Glutamatergic neuron (in vitro differentiated cells): ENCODE measurements at places on chromosomes 5 and 9.

- no peak for DNase-seq
These were observed 128.3 kb downstream of the TLE1 start for GRCh38 chr9:81560851-81561732.

DNA sequence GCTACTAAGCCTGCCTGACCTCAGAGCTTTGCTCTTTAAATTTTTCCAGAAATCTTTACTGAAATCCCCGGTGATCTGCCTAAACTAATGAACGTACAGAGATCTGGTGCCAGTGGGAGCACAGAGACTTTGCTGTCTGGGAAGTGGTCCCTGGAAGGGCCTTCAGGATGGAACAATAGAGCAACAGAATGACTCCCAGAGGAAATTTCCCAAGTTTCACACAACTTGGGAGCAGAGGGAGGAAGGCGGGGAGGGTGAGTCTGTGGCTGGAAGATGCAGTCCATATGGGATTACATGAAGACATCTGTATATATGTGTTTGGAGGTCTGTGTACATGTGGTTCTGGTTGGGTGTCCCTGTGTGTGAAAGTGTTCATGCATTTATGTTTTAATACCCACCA lies 638.3 kb downstream of the CCDC171 start:
- no peak for DNase-seq

DNA sequence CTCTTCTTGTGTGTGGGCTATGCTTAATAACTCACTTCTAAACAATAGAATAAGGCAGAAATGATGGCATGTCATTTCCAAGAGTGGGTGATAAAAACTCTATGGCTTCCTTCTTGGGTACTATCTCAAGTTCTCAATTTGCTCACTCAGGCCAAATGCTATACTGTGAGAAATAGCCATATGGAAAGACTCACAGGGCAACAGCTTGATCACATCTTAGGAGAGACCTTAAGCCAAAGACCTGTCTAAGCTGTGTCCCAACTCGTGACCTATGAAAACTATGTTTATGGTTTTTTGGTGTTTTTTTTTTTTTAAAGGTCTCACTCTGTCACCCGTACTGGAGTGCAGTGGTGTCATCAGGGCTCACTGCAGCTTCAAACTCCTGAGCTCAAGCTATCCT lies 2.1 kb upstream of the UIMC1 start:
- DNase-seq = no peak

GRCh38 chr9:92724528-92725265 lies 39.9 kb downstream of the BICD2 start:
- no peak for DNase-seq

DNA sequence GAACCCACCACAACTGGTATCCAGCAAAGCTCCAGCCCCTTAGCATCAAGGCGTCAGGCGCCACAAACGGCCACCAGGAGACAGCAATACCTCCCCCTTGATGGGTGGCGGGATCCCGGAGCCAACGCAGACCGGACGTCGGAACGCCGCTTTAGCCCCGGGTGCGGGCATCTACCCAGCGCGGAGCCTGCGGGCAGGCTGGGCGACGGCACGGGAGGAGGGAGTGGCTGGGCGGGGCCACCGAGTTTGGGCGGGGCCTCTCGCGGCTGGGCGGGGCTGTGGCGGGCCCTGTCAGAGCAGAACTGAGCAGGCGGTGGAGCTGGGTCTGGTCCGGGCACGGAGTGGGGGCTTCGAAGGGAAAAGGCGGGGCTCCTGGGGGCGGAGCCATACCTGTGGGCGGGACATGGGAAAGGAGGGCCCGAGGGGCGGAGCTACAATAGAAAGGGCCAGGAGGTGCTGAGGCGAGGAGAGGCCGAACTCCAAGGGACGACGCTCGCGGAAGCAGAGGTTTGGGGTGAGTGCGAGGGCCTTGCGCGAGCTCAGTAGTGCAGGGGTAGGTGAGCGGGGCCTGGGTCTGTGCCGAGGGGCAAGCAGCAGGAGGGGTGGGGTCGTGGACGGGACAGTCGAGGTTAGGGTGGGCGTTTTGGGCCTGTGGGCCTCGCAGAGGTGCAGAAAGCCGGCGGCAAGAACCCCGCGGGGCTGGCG lies 40.2 kb upstream of the GARNL3 start:
- DNase-seq = peak; percentile 95

DNA sequence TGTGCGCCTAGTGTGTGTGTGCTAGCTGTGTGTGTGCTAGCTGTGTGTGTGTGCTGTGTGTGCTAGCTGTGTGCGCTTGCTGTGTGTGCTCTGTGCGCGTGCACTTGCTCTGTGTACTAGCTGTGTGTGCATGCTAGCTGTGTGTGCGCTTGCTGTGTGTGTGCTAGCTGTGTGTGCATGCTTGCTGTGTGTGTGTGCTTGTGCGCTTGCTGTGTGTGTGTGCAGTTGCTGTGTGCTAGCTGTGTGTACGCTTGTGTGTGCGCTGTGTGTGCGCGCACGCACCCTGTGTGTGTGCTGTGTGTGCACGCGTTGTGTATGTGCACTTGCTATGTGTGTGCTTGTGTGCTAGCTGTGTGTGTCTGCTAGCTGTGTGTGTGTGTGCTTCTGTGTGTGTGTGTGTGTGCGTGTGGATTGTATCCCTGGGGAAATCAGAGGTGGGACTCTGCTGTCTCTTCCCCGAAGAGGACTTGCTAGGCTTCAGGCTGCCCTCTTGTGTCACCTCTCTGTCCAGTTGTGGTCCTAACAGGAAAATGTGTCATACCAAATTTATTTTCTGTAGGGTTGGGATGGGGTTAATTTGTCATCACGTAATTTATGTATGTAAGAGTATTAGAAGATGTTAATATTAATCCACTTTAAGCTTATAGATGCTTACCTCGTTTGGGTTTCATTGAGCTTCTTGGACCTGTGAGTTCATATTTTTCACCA lies 38.9 kb downstream of the TPPP start:
- no peak for DNase-seq

GRCh38 chr5:53257806-53258373 lies 148.3 kb upstream of the MOCS2 start:
- DNase-seq = no peak

GRCh38 chr5:83662558-83662957 lies 58.1 kb downstream of the HAPLN1 start:
- no peak for DNase-seq

- DNase-seq = no peak
These were observed 41.5 kb downstream of the MEGF10 start for GRCh38 chr5:127331890-127332649.

GRCh38 chr9:74973714-74974113 lies 21.0 kb upstream of the C9orf40 start:
- DNase-seq = no peak

- DNase-seq = no peak
These were observed 71.5 kb downstream of the PRLR start for GRCh38 chr5:35158622-35159369.

GRCh38 chr5:112417931-112418658 lies 982 bp downstream of the EPB41L4A start:
- DNase-seq = peak; percentile 31

DNA sequence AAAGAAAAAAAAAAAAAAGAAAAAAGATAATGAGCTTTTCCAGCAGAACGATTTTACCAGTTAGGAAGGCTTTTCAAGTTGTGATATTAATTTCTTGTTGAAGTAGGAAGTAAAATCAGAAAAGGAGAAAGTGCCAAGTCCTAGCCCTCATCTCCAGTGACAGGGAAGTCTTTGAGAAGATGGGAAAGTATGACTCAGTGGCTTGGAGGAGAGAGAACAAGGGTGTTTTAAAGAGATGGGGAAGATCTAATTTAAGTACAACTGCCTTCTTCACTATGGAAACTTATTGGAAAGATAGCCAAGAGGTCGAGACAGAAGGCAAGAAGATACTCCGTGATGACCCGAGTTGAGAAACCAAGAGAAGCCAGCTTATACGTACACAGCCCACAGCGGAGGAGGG lies 22.6 kb downstream of the FGF1 start:
- DNase-seq = no peak

DNA sequence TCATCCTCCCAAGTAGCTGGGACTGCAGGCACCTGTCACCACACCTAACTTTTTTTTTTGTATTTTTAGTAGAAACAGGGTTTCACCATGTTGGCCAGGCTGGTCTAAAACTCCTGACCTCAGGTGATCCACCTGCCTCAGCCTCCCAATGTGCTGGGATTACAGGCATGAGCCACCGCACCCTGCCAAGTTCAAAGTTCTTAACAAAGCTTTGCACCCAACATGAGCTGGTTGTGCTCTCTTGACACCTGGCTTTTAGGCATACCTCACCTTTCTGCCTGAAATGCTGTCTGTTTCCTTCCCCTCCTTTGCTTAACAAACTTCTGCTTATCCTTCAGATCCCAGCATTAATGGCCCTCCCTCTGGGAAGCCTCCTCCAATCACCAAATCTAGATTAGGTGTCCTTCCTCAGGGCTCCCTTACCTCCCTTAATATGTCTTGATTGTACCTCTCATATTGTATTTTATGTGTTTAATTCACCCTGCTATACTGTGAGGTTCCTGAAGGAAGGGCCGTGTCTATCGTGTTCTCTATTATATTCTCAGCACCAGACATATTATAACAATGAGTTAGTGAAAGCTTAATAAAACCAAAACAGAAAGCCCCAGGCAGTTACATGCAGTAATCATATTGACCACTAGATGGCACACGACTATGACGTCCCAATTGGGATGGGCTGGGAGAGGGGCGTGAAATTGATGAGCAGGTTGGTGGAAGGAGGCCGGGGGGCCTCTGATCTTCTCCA lies 62.9 kb upstream of the PPARGC1B start:
- DNase-seq = no peak

GRCh38 chr5:71757590-71758543 lies 38.8 kb downstream of the CARTPT start:
- peak; percentile 69 for DNase-seq

DNA sequence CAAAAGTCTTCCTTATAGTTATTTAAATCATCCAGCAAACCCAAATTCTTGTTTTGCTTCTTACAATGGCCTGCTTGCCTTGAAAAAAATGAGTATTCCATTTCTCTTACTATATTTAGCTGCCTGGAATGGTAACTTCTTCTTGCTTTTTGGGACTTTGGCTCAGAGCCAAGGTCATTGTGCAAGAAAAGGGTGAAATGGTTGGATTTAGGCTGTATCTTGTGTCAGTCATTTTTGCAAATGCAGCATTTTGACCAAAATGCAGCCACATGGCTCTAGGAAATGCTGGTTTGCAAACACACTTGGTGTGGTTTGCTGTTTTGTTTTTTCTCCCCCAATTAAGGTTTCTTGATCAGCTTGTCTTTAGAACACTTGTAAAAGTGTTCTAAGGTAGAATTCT lies 133.3 kb upstream of the ELL2 start:
- DNase-seq = no peak

- no peak for DNase-seq
These were observed 21.9 kb downstream of the PTPA start for GRCh38 chr9:129133082-129133481.

GRCh38 chr5:107155707-107156106 lies 515.0 kb downstream of the EFNA5 start:
- DNase-seq = no peak
